ENCODE measurements at places on chromosomes 1 and 21.

- peak; percentile 77 for DNase-seq
Measured at GRCh38 chr1:201737352-201738060, 91.5 kb upstream of the IPO9 start.

GRCh38 chr1:215669806-215670491 is 102.8 kb downstream of the KCTD3 start:
- DNase-seq = no peak

DNA sequence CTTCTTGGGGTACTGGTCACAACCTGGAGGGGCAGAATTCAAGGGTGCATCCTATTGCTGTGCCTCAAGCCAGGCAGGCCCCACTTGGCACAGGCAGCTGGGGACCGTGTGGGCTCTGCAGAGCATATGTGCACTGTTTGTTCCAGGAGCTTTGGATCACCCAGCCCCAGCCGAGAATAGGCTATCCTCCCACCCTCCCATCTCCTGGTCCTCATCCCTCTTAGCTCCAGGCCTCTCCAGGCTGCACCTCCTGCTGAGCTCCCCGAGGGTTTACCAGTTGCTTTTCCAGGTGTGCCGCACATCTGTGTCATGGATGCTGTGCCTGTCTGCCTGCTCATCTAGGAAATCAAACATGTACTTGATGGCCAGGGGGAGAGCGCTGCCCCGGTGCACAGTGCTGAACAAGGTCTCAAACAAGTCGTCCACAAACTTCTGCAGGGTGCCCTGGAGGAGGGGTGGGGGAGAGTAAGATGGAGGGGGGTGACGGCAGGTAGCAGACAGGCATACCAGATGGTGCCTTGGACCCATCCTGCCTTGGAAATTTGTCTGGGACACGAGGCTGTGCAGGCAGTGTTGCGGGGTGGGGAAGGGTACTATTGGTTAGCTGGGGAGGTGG is 120.5 kb upstream of the CD34 start:
- DNase-seq = no peak

DNA sequence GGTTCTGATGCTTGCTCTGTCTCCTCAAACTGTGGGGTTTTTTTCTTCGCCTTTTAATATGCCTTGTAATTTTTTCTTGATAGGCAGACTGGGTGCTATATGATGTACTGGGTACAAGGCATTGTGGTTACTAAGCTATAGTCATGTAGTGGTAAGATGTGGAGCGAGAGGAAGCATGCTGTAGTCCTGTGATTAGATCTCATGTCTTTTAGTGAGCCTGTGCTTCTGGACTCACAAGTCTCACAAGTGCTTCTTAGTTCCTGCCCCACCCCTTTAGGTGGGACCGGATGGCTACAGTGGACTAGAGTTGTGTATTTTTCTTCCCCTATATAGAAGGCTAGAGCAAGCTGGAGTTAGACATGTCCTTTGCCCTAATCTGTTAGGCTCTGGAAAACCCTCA is 178.7 kb downstream of the DNM3 start:
- DNase-seq = no peak

GRCh38 chr1:231799363-231799986 is 172.9 kb downstream of the DISC1 start:
- no peak for DNase-seq

DNA sequence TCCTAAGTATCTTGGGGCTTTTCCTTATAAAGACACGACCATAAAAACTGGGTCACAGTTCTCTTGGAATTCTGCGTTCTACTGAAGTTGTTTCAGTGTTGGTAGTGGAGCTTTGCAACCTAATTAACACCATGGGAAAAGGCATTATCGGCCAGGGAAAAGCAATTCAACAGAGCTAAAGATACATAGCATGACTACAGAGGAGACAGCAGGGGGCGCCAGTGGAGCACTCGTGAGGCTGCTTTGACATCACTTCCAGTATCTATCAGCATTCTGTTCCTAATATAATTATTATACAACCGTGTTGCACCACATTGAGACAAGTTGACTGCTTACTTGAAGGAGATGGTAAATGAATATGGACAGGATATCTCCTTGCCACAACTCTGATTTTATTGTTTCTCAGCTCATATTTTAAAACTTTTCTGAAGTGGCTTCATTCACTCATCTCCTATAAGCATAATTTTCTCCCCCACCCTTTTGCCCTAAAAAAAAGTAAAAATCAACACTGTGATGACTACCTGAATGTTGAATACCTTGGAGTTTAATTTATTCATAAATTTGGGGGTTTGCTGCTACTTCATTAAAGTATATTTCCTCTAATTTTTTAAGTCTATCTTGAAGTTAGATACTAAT is 39.4 kb downstream of the ZP4 start:
- DNase-seq = peak; percentile 38

- no peak for DNase-seq
Measured at GRCh38 chr1:62595647-62596046, 1.7 kb upstream of the ANGPTL3 start.

DNA sequence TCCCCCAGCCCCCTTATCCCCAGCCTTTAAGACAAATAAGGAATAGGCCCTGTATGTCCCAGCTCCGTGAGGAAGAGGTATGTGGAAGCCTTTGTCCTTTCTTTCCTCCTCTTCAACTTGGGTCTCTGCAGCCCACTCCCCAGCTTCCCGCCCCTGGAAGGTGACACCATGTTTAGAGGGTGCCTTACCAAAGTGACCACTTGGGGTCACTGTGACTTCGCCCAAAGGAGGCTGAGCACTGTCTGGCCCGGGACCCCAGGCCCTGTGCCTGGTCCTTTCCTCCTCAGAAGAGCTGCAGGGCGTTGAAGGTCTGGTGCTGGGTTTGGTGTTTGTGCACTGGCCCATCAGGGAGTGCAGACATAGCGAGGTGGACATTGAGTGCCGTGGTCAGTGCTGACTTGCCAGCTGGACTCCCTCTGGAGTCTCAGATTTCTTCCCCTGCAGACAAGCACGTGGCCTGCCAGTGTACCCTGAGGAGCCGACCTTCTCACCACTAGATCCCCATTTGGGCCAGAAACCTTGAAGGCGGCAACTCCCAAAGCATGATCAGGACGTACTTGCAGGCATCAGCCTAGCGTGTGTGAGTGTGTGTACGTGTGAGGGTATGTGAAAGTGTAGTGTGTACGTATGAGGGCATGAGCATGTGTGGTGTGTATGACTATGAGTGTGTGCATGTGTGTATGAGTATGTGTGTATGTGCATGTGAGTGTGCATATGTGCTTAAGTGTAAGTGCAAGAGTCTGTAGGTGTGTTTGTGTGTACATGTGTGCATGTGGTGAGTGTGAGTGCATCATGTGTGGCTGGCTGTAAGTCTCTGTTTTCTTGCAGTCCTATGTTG is 181.4 kb upstream of the KIAA0040 start:
- DNase-seq = peak; percentile 41

GRCh38 chr1:155007251-155007828 is 4.7 kb downstream of the ZBTB7B start:
- DNase-seq = no peak

DNA sequence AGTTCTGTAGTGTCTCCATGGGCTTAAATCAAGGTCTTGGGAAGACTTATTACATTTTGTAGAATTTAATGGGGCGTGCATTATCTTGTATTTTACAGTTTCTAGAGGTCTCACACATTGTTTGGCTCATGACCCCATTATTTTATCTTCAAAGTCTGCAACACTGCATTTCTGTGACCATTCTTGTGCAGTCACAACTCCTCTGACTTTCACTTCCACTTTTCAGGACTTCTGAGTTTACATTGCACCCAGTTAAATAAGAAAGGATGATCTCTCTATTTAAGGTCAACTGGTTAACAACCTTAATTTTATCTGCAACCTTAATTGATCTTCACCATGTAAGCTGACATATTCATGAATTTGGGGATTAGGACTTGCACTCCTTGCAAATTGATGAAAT is 1186.6 kb downstream of the MRPL39 start:
- DNase-seq = no peak

DNA sequence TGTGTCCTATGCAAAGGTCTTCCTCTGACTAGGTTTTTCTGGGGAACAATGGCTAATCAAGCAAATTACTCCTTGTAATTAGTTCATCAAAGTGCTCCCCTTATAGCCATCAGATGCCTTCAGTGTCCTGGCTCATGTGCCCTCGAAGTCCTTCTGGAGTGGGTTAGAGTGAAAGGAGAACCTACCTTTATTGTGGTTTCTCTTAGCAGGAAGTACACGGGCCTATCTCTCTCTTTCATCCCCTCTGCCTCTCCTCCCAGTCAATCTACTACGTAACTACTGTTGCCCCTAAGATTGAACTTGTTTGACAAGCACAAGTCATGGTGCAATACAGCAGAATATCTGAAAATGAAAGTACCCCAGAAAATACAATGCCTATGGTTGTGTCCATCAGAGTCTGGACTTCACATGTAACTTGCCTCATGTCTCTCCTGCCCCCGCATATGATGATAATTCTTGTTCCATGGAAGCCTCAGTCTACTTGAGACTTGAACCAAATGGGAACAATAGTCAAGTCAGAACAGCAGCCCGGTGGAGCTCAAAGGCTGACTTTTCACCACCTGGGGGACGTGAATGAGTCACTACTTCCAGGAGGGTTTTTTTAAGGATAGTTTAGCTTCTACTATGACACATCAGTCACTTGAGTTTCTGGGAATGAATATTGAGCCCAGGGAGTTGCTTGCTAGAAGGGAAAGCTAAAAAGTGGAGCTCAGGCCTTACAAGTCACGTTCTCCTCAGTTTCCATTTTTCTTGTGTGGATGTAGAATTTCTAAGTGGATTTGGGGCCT is 243.6 kb downstream of the TNR start:
- DNase-seq = no peak

DNA sequence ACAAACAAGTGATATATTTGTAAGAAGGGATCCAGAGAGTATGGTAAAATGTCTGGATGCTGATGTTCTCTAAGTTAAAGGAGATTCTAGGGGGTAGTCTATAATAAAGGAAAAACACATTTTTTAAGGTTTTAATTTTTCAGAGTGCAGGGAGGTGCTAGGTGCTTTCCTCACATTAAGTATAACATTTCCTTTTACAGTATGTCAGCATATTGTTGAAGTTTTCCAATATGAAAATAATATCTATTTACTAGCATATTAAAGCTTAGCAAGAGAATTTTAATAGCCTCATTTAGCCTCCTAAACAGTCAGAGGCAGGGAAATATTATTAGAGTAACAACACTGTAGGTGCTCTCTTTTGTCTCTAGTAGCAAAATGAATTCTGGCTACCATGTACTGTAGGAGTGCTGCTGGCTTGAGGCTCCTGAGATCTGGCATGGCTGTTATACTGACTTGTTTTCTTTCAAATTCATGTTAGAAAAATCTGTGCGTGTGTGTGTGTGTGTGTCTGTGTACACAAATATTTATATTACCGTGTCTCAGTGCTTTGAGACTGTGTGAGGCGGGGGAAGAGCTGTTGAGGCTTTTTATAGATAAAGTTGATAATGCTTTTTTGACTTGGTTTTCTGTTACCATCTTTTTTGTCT is 71.0 kb downstream of the POU2F1 start:
- DNase-seq = no peak

- DNase-seq = no peak
Measured at GRCh38 chr1:47690341-47691250, 252.8 kb downstream of the FOXD2 start.

DNA sequence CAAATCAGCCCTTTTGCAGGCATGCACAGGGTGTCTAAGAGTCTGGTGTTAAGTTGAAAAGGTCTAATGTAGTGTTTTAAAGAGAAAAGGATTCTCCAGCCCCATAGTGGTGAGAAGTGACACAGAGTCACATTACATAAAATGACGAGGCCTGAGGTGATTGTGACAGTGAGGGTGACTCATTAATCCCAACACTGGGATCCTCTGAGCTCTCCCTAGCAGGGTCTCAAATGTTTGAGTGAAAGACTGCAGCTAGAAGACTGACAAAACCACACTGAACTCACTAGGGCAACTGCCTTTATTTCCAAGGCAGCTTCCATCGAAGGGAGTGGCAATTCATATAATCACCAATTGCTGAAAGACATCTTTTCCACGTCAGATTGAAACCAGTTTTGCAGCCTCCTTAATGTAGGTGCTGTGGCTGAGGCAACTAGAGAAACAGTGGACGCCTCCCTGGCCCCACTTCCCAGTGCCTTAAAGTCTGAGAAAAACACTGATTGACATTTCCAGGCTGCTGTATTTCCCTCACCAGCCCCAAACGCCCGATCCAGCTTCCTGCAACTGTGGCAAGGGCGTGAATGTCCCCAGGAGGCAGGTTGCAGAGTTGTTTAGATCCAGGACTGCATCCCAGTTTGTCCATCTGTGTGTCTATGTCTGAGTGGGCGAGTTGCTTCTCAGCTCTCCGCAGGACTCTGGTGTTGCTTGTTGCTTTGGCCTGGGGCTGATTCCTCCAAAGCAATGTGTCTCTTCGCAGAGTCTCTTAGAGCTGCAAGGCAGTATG is 81.4 kb downstream of the RUNX1 start:
- DNase-seq = no peak

DNA sequence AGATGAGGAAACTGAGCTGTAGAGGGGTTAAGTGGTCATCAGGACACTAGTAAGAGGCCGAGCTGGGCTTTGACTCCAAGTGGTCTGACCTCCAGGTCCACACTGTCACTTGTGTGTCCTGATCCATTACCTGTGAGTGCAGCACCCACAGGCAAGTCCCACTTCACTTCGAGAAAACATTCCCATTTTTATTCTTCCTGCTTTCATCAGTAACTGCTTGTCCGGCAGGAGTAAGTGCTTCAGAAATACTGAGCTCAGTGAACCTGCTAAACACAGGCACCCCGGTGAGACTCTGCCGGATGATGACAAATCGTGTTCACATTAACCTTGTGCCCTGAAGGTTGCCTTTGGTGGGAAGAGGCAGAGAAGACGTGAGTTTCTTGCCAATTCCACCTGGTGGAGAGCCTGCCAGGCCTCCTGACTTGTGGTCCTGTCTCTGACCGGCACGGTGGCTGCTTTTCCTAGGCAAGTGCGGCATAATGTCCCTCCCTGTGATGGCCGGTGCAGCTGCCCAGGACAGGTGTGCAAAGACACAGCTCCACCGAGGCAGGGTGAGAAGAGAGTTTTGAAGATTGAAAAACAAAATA is 29.4 kb downstream of the ZBTB18 start:
- DNase-seq = no peak

DNA sequence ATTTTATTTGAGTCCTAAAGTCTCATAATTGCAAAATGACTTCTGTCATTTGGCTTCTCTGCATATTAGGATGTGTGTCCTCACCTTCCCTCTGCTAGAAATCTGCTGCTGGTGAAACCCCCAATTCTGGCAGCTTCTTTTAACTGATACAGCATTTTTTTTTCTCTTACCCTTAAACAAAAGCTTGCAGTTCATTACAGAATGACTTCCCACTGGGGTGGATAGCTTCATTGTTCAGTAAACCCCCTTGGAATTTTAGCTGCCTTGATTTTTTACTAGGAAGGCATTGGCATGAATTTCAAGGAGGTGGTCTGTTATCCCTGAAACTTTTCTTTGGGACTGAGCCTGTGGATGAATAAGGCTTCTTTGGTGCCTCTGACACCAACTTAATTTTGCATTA is 16.8 kb downstream of the TSEN15 start:
- no peak for DNase-seq

DNA sequence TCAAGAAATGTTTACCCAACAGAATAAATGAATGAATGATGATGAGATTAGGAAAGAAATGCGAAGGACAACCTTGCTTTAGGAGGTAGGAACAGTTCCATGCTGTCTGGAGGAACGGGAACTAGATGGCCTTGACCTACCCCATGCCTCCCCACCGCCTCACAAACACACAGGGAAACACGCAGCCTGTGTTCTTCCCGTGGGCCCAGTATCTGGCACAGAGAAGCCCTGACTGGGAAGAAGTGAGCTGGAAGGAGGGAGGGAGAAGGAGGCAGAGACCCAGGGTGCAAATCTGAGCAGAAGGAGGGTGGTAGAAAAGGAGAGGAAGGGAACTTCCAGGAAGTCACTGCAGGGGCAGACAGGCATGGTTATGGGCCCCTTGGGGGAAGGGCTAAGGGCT is 3.5 kb upstream of the ADORA1 start:
- DNase-seq = no peak

GRCh38 chr1:232574077-232574476 is 55.9 kb downstream of the SIPA1L2 start:
- DNase-seq = no peak

All from right hindlimb (tissue), 1 donor.